ENCODE measurements at places on chromosomes 1 and 21.

DNA sequence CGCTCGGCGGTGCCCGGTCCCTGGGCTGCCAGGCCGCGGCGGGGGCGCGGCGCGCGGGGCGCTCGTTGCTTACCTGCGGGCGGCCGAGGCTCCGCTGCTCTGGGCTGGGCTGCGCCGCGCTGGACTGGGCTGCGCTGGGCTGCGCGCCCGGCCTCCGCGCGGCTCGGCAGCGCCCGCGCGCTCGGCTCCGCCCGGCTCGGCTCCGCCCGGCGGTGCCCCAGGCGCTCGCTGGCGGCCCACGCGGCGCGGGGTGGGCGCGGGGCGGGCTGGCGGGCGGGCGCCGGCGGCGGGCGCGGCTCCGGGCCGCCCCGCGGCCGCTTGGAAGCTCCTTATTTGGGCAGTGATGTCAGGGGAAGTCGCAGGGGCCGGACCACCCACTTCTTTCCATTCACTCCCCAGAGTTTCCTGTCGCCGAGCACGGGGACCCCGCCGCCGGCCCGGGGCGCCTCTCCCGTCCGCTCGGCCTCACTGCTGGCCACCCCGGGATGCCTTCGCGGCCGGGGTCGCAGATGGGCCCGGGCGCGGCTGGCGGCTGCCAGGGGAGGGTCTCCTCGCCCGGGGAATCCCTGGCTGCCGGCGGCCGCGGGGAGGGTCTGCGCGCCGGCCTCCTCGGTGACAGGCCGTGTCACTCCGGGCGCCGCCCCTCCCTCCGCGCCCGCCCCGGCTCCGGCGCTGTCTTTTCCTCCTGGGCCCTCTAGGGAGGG lies 177.7 kb upstream of the EDN2 start:
- DNase-seq: peak; percentile 67

DNA sequence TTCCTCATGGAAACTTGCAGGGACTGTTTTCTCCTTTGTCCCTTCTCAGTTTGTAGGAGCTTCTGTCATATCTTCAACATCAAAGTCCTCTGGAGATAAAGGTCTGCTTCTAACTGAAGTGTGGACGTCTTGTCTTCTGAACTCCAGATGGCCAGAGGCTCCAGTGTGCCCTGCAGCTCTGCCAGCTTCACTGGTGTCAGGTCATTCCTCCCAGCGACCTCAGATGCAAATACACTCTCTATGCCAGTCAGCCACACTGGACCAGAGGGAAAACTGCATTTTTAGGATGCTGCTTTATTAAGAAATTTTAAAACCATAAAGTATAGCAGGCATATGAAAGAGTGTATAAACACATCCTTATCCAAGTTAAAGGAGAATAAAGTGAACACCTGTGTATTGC lies 78.5 kb upstream of the ADAR start:
- no peak for DNase-seq

- no peak for DNase-seq
These were observed 14.7 kb downstream of the COA7 start for GRCh38 chr1:52683367-52683940.

- DNase-seq: no peak
These were observed 85.4 kb downstream of the COLGALT2 start for GRCh38 chr1:183952101-183952500.

- peak; percentile 62 for DNase-seq
These were observed 27.8 kb upstream of the SUMO3 start for GRCh38 chr21:44845418-44846223.

GRCh38 chr1:203273869-203274602 lies 31.3 kb upstream of the BTG2 start:
- DNase-seq: no peak

DNA sequence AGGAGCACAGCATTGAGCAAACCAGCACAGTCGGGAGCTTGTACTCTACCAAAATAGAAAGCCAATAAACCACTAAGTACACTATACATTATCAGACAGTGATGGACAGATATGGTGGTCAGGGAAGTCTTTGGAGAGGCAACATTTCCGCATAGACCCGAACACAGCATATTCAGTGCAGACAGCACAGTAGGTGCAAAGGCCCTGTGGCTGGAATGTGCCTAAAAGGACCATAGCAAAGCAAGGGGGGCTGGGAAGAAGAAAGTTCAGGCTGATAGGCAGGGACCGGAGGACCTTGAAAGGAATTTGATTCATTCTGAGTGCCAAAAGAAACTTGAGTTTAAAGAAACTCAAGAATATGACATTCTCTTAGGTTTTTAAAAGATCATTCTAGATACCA lies 92.0 kb upstream of the GALNT2 start:
- no peak for DNase-seq

DNA sequence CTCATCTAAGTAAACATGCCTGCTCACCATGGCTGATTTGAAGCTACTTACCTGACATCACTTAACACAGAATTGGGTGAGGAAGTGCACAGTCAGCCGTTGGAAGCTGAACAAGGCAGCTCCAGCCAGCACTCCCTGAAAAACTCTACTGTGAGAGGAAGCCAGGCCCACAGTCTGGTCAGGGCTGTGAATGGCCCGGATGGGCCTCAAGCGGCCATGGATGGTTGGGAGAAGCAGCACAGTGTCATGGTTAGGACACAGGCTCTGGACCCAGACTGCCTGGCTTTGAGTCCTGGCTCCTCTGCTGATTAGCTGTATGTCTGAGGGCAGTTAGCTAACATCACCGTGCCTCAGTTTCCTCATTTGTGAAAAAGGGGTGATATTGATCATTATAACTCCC lies 267.8 kb downstream of the GRIK3 start:
- DNase-seq: no peak

DNA sequence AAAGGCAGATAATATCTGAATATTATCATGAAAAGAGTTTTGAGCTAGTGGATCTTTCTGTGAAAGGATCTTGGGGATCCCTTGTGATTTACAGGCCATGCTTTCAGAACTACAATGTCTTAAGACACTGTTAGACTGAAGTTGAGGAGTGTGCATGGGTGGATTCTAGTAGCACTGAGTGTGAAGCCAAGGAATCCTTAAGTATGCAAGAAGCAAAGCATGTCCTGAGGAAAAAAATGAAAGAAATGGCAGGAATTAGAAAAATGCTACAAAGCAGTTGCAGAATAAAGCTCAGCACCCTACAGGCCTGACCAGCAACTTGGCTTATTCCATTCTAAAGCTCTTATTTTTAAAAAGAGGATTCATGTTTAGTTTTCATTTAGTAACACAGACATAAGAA lies 11.9 kb downstream of the STX6 start:
- DNase-seq: peak; percentile 84

GRCh38 chr1:210662291-210663050 lies 333.8 kb downstream of the HHAT start:
- no peak for DNase-seq

DNA sequence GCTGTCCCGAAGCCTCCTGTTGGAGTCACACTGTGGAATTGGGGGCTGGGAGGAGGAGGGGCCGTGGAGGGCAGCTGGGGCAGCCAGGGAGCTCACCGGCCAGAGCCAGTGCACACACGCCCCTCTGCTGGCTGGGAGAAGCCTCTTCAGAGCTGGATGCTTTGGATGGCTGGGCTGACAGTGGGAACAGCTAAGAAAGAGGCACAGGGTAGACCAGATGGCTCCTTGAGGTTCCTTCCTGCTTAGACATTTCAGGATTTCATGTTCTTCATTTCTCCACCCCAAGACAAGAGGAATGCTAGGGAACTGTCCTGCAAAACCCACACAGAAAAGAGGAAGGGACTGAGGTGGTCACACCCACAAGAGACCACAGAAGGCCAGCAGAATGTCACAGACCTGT lies 254.8 kb upstream of the VAMP3 start:
- peak; percentile 6 for DNase-seq

DNA sequence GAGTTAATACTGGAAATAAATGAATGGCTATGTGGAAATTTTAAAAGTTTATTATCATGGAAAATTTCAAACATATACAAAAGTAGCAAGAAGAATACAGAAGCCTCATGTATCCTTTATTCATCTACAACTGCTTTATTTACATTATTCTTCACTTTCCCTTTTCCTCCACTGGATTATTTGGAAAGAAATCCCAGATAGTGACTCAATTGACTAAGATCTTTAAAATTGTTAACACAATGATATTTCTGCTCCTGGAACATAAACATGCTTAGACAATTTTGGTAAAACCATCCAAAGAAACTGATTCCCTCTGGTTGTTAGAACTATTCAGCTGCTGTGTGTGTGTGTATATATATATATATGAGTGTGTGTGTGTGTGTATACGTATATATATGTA lies 116.2 kb downstream of the TGFB2 start:
- DNase-seq: no peak

Data from iris pigment epithelial cell (primary cell).